ENCODE measurements at places on chromosomes 5 and 9.

DNA sequence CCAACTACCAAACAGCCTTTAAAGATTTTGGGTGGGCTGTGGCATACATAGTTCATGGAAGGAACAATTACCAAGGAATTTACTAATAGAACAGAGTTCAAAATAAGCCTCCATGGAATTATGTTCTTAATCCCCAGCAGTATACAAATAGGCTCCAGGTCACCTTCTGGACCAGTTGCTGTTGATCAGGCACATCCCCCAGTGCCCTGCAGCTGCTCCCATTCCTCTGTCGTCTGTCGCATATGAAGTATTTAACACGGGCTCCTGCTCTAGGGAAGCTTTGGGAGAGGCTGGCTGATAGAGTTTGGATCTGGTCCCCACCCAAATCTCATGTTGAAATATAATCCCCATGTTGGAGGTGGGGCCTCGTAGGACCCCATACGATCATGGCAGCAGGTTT lies 17.8 kb downstream of the SHC3 start:
- DNase-seq: no peak

- DNase-seq: no peak
These were observed 32.3 kb upstream of the ORM1 start for GRCh38 chr9:114290561-114290986.

GRCh38 chr9:16656432-16657169 lies 213.9 kb downstream of the BNC2 start:
- no peak for DNase-seq

GRCh38 chr9:91954841-91955471 lies 4.9 kb upstream of the ROR2 start:
- peak; percentile 30 for DNase-seq

DNA sequence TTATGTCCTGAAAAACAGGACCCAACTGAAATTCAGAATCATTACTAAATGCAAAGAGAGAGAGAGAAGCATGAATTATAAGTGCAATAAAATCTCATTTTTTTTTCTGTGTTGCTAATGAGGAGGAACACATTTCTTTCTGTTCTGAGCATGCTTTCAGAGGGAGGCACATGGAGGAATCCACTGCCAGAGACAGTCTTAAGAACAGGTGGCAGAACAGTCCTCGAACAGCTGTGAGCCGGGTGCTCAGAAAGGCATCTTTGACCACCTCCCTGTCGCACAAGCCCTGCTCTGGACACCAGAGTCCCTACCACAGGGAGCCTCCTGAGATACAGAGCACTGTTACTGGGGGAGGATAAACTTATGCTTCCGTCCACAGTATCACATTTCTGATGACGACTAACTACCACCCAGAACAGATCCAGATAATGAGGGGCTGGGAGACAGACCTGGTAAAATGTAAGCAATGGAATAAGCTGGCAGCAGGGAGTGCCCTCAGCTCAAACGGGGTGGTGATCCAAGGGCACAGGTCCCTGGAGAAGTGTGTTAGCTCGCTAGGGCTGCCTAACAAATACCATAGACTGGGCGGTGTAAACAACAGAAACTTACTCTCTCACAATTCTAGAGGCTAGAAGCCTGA lies 134.0 kb downstream of the SLC1A3 start:
- DNase-seq: no peak

- no peak for DNase-seq
These were observed 16.4 kb downstream of the IL4 start for GRCh38 chr5:132690156-132690555.

DNA sequence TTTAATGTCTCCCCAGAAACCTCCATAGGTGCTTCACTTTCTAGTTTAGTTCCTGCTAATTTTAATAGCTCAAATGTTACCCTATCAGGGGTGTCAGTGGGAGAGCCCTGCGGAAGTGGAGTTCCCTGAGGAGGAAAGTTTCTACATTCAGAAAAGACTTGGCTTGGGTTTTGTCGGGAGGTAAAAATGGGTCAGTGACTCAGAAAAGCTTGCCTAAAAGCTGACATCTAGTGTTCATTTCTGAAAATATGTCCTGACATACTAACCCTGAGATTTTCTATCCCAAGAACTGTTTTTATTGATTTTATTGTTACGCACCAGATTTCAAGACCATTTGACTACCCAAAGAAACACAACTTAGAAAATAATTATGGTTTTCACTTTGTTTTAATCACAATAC lies 40.9 kb upstream of the GLDC start:
- DNase-seq: peak; percentile 25

DNA sequence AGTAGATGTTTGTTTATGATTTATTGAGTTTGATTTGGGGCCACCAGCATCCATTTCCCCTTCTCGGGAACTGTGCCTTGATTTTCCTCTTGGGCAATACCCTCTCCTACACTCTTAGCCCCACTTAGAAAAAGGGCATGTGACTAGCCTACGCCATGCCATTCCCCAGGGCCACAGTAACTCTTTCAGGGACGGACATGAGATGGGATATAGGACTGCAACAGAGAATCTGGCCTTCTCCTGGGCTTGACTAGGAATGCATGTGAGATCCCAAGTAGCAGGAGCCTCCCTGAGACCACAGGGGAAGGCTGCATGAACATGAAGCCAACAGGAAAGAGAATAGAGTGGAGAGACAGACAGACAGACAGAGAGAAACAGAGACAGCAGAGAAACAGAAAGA lies 30.7 kb upstream of the SPARC start:
- no peak for DNase-seq

- no peak for DNase-seq
These were observed 466.9 kb downstream of the DMRTA1 start for GRCh38 chr9:22913518-22913917.

- DNase-seq: no peak
These were observed 293.3 kb downstream of the CSNK1G3 start for GRCh38 chr5:123805300-123805699.

- no peak for DNase-seq
These were observed 19.2 kb upstream of the RICTOR start for GRCh38 chr5:39093352-39093751.

DNA sequence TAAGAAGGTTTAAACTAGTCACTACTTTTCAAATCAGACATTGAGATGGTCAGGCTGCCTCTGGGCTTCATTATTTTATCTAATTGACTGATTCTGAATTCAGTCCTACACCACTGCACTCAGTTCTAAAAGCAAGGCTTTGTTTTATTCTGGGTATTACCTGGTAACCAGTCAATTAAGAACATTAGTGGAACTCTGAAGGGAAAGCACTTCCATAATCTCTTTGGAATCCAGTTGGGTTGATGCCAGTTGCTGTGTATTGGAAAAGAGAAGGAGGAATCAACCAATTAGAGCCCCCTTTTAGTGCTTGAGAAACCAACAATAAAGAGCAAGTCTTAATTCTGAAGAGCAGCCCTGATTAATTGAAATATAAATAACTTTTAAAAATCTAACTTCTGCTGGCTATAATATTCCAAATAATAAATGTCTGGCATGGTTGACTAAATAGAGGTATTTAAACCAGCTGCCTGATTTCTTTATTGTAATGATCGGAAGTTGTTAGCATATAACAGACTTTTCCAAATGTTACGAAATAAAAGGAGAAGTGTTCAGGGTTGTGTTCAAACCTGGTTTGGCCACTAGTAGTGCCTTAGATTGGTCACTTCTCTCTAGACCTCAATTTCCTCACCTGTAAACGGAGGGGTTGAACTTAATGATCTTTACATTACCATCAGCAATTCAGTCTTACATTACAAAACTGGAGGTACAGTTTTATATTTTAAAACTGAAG lies 32.0 kb downstream of the CPEB4 start:
- DNase-seq: no peak

DNA sequence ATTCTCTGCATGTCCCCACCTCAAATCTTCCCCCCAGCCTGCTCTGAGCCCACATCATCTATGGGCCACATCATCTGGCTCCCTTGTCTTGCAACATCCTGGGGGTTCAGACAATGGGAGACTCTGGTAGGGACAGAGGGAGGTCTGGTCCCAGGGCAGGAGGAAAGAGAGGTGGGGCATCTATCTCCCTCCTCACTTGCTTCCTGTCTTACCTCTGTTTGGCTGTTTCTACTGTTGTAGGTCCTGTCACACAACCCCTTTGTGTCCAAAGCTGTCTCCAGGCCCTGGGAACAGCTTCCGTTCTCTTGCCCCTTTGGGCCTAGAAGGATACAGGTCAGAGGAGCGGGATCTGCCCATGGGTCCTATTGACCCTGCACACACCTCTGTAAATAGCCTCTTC lies 227.2 kb downstream of the NSG2 start:
- no peak for DNase-seq

DNA sequence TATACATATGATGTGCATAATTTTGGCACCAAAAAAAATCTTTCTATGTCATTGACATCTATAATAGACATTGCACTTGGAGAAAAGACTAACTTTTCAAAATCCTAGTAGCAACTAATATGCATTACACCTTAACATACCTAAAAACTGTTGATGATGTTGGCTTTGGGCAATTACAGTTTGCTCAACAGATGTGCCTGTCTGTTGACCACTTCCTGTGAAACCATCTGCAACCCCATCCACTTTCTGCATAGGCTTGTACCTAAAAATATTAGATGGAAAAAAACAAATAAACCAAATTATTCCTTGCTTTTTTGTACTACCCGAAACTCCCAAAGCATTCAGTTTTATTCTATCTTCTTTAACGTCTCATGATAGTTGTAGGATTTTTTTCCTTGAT lies 248.6 kb downstream of the RFX3 start:
- no peak for DNase-seq

DNA sequence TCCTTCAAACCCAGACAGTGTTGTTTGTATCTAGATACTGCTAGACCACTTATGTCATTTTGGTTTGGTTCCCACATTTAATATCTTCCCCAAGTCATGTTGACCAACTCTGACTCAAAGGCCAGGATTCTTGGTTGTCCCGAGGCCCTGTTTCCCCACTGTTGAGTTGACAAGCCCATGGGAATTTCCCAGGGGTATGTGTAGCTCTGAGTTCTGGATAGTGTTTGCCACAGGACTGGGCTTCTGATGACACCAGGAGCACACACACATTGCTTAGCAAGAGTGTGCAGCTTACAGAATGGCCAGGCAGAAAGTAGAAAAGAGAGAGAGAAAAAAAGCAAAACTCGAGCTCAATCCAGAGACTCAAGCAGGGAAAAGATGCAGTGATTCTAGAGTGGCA lies 214.4 kb downstream of the NXNL2 start:
- DNase-seq: no peak

- DNase-seq: no peak
These were observed 99.8 kb downstream of the VAV2 start for GRCh38 chr9:133892193-133892920.

DNA sequence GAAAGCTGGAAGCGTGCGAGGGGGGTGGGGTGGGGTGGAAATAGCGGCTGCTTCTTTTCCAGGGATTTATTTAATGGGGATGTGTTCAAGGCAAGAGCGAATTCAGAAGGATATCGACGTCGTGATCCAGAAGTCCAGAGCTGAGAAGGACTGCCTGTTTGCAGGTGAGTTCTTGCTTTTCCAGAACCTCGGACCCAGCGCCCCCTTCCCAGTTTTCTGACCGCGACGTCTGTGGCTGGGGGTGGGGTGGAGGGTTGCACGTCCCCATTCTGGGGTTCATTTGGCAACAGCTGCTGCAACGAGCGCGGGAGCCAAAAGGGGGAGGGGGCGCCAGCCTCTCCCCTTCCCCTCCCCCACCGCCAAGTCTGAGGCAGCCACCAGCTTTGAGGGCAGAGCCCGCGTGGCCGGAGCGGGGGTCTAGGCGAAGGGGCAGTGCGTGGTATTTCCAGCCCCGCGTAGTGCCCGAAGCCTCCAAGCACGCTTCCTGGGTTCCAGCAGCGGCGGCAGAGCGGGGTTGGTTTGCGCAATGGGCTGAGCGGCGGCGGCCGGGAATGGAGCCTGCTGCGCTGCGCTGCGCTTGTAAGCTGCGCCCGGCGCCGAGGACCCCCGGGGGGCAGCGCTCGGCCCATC lies 701 bp downstream of the PARP8 start:
- no peak for DNase-seq

GRCh38 chr5:4480528-4481349 lies 659.4 kb upstream of the ADAMTS16 start:
- DNase-seq: no peak

DNA sequence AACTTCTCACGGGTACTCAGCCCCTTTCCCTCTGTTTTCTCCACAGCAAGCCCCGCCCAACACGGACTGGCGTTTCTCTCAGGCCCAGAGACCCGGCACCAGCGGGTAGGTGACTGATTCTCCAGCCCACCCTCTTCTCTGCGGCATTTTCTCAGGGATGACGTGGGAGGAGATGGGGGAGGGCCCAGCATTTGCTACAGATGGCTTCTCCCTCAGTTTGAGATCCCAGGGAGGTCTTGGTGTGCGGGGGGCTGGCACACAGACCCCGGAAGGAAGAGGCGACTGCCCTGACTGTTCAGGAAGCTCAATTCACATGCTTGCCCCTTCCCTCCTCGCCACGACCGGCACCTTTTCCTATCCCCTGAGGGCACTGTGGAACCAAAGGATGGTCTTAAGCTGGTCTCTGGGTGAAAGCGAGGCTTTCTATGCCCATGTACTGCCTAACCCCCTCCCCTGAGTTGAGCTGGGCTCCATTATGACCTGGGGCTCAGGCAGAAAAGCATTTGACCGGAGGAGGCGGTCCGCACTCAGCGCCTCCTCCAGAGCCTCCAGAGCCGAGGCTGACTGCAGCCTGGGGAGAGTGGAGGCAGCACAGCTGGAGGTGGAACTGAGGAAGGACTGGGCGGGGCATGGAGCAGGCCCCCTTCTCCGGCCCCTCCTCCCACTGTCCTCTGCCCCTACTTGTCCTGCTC lies 6.0 kb downstream of the PCDHGC5 start:
- DNase-seq: no peak
